ENCODE measurements at places on chromosomes 6 and 20.

DNA sequence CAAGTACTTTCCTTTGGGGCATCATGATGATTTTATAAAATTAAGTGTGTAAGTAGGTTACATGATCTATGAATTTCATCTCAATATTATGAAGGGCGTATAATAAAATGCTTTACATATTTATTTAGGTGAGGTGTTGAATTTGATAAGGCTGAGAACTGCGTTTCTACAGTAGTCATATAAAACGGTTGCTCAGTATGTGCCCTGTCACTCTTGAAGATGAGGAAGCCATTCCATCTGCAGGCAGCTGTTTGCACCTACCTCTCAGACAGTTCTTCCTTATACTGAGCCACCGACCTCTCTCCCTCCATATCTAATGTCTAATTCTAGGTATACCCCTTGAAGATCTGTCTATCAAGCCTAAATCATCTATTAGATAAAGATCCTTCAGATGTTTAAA lies 16.1 kb downstream of the NCOA7 start:
- DNase-seq = no peak

- no peak for DNase-seq
Observed at GRCh38 chr6:81126150-81126549, 626.3 kb downstream of the TENT5A start.

- DNase-seq = no peak
Observed at GRCh38 chr6:80217794-80218193, 111.3 kb downstream of the BCKDHB start.

- DNase-seq = no peak
Observed at GRCh38 chr6:157546321-157546720, 165.3 kb downstream of the ZDHHC14 start.

GRCh38 chr6:117992856-117993255 lies 85.8 kb downstream of the SLC35F1 start:
- no peak for DNase-seq

DNA sequence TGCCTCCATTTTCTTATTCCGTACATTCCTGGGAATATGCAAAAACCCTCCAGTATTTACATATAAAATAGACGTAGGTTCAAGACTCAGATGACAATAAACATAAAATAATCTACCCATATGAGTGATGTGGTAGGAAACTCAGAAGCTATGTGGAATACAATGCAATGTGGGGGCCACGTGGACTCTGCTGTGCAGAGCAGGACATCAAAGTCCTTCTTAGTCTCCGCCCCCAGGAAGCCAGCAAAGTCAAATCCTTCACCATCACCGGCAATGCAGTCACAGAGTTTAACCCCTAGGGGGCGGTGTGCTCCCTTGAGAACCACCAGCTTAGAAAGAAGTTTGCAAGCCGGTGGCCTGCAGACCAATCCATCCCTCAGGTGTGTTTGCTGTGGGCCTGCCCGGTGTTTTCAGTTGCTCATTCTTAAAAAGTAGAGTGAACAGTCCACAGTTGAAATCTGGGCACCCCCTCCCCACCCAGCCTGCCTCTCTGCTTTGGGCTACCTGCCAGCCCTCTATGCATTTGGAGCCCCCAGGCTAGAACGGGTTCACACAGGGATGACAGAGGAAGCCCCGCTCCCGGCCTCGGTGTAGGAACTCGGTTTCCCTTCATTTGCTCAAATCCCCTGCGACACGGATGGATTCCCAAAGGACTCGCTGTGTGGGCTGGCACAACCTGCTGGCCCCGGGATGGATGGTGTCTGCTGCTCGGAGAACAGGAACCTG lies 59.9 kb downstream of the SULF2 start:
- DNase-seq = peak; percentile 57

DNA sequence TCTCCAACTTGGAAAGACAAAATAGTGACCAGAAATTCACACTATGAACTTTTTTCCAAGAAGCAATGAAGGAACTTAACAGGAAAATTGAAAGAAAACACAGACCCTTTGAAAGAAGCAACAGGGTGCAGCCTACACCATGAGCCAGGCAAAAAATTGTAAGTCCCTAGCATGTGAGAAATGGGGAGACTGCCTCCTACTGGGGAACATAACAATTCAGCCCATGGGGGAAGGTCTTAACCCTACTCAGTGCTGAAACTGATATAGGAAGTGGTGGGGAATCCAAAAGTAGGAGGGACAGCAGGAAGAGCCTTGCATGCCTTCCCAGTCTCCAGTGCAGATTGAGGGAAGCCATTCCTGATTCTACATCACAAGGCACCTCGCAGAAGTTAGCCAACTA lies 235.1 kb upstream of the UFL1 start:
- no peak for DNase-seq

- DNase-seq = no peak
Observed at GRCh38 chr20:10551732-10552724, 116.9 kb downstream of the SLX4IP start.

Measured in stimulated activated CD4-positive, alpha-beta T cell treated with anti-CD3 and anti-CD28 coated beads, TNF-alpha, amount 100 ng/mL, for 1 hour (primary cell).